ENCODE measurements at places on chromosomes 2 and 18.

GRCh38 chr2:98280376-98281102, 65.7 kb upstream of the CNGA3 start:
- DNase-seq, result no peak

DNA sequence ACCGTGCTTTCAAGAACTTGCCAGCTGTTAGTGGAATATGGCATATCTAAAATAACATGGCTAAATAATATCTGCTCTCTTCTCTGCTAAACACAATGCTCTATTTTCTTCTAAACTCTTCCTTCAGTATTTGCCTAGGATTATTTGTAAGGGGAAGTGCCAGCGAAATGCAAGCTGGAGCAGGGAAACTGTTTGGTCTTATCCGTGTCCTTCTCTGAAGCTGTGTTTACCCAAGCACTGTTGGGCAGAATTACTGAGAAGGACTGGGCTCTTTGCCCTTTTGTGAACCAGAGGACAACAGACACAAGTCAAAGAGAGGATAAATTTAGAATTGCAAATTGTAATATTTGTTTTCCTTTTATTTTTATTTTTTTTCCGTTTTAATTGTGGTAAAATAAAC, 23.6 kb downstream of the CPO start:
- DNase-seq, result no peak

DNA sequence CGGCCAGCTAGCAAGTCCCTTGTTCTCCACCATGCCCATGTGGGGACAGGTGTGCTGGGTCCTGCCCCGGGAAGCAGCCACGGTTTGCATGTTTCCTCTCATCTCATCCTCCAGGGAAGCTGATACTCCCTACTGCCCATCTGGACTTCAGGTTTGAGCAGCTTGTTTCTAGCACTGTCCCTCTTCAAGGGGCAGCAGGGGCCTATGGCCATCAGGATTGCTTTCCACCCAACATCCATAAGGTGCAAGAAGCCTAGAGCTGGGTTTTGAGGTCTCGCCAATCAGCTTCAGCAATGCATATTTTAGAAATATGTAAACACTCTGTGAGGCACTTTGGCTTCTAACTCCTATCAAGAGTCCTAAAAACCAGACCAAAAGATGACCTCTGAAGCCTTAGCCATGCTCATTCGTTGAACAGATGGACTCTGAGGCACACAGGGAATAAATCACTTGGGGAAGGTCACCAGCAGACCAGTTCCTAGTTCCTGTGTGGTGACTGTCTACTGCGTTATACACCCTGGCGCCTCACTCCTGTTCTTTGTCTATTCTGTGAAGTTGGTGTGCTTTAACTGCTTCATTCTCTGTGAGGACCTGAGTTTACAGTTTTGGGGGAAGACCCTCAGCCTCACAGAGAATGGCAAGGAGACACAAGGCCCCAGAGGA, 192.6 kb upstream of the TWIST2 start:
- DNase-seq, result no peak

DNA sequence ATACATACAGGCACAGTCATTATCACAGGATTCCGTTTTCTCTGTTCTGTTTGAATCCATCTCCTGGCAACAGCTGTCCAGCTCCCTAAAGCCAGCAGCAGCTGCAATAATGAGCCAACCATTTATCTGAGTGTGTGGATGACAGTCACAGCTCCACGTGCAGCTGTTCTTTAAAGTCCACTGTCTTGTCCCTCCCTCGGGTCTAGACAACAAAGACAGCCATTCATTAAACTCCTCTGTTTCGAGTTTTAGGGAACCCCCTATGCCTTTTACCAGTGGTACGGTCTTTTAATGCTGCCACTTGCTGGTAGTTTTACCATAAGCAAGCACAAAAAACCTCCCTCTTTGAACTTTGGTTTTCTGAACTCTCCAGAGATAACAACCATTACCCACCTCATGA, 16.0 kb upstream of the MSGN1 start:
- no peak for DNase-seq

Measured in caudate nucleus (tissue), 63 donors.